Activated effector memory CD4-positive, alpha-beta T cell treated with Interleukin-2 at 50 U/mL for 16 hours (primary cell): ENCODE measurements at places on chromosomes 2 and 18.

DNA sequence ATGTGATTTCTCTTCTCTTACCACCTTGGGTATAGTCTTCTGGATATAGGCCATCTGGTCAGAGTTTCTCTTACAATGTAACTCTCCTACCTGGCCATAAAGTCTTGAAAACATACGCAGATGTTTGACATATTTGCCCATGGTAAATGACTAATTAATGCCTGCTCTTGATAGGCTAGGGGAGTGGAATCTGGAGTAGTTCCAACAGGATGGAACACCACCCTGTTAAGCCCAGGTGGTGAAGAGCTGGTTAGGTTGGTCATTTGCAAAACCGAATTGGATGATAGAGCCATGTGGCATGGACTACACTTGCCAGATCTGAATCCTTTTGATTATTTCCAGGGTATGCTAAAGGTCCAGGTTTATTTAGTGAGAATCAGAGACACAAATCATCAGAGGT lies 36.5 kb downstream of the HADHB start:
- DNase-seq, result no peak

DNA sequence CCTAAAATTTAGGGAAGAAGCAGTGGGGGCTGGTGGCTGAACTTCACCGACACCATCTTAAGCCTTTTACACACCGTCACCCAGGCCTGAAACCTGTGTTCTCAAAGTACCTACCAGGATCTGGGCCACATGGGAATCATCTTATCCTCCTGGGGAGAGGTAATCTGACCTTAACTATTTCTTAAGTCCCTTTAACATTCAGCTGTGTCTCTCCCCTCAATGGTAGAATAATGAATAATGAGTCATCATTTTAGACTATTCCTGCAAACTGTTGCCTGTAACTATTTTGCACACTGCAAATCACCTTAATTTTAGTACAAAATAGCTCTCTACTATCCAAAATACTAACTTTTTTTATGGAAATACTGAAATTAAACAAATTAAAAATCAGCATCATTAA lies 149.4 kb upstream of the KLF7 start:
- no peak for DNase-seq

- no peak for DNase-seq
Observed at GRCh38 chr2:218981390-218981880, 3.5 kb downstream of the FEV start.

DNA sequence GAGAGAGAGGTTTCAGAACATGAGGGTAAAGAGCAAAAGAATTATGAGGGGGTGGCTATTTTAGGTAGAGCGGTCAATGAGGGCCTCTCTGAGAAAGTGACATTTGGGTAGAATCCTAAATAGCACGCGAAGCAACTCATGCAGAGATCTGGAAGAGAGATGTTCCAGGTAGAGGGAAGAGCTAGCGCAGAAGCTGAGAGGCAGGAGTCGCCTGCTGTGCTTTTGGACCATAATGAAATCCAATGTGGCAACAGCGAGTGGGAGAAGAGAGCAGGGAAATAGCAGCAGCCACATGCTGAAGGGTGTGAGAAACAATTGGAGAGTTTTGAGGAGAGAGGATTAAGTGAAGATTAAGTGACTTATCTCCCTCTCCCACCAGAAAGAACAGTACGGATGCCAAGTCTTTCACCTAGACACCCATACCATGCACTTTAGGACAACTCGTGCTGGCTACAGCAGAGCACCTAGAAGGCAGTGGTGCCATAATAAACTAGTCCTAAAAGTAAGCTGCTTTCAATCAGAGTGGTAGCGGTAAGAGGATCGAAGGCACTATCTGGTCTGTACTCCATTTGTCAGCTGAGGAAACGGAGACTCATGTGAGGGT lies 129.7 kb downstream of the LRP2 start:
- no peak for DNase-seq

DNA sequence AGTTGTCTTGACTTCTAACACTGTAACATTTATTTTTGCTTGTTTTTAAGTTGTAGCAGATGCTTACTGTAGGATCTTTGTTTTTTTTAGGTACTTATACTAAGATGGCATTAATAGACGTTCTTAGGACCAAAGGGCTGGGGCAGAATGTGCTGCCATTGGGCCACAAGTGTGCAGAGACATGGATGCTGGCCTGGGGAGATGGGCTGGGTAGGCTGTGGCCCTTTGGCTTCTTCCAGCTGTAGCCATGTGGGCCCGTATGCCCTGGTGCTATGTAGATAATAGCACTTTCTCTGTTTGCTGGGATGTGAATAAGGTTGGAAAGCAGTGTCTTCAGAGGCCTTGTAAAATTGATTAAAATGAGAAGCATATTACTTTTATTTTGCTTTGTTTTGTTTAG lies 18.8 kb downstream of the RAB31 start:
- no peak for DNase-seq

DNA sequence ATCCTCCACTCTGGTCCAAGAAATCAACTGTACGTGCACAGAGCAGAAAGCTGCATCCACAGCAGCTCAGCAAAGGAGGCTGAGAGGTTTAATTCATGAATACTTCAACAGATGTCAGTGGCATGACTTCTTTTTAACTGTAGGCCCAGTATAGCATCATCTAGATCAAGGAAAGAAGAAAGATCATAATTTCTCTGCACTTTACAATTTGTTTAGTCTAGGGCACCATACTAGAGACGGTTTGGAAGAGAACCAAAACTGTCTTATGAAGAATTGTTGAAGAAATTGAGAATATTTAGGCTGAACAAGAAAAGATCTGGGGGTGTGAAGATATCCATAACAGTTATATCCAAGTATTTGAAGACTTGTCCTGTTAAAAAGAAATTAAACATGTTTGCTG lies 30.5 kb upstream of the MAP3K20 start:
- DNase-seq, result no peak

DNA sequence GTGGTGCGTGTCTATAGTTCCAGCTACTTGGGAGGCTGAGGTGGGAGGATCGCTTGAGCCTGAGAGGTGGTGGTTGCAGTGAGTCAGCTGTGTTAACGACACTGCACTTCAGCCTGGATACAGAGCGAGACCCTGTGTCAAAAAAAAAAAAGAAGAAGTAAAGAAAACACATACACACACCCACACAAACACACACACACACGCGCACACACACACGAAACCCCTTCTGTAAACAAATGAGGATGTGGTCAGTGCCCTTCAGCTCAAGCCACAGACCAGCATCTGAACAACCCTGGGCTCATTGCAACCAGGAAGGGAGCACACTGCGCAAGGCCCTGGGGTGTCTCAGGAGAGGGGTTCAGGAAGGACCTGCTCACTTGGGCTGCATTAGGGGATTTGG lies 47.9 kb upstream of the KCNF1 start:
- no peak for DNase-seq

- no peak for DNase-seq
Observed at GRCh38 chr2:165522719-165523118, 53.2 kb downstream of the CSRNP3 start.
